Uterus (tissue), 4 donors: ENCODE measurements at places on chromosomes 6 and 20. TPM values are rescaled to one million over a fixed set of nuclear protein-coding genes. Genes with fewer than 3 reads are reported as not detected.

DNA sequence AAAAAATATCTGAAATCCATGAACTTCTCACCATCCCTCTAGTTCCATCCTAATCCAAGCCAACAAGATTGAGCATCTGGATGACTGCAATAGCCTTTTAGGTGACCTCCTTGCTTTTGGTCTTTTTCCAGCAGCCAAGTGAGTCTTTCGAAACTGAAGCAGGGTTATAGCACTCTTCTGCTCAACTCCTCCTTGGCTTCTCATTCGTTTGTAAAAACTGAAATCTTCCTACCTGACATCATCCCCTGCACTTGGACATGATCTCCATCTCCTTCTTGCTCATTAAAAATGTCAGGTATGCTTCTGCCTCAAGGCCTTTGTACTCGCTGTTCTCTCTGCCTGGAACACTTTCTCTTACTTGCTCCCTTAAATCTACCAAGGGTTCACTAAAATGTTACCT is 46.0 kb downstream of the STX7 start:
- H3K4me1 ChIP-seq: no peaks in the 10 kb centered on the region
- no peak overlapping the region for H3K27ac ChIP-seq
- no peak overlapping the region for H3K4me3 ChIP-seq
- H3K36me3 ChIP-seq: no peaks in the 10 kb centered on the region
- no peaks in the 10 kb centered on the region for H3K27me3 ChIP-seq
- peak; percentile 45 for DNase-seq

DNA sequence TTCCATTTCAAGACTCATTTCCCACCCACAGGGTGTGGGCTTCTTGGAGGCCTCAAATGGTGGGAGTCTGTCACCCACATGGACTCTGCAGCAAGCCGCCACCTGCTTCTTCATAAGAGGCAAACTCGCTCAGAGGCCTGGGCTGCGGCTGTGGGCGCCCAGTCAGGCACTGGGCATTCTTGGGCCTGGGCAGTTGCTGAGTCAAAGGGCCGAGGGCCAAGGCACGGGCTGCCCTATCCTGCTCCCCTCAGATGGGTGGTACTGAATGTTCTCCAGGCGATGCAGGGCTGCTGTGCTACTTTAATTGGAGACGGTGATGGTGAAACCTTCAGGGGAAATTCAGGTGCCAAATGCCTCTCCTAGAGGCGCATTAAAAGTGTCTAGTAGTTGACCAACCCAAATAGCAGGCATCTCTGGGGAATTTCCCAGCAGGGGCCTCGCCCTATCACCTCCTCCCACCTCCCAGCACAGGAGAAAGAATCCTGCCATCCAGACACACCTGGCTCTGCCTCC is 57.9 kb downstream of the MAFB start:
- DNase-seq: no peak
- H3K27ac ChIP-seq: no peak overlapping the region
- H3K36me3 ChIP-seq: no peaks in the 10 kb centered on the region
- no peaks in the 10 kb centered on the region for H3K4me1 ChIP-seq
- no peaks in the 10 kb centered on the region for H3K27me3 ChIP-seq

DNA sequence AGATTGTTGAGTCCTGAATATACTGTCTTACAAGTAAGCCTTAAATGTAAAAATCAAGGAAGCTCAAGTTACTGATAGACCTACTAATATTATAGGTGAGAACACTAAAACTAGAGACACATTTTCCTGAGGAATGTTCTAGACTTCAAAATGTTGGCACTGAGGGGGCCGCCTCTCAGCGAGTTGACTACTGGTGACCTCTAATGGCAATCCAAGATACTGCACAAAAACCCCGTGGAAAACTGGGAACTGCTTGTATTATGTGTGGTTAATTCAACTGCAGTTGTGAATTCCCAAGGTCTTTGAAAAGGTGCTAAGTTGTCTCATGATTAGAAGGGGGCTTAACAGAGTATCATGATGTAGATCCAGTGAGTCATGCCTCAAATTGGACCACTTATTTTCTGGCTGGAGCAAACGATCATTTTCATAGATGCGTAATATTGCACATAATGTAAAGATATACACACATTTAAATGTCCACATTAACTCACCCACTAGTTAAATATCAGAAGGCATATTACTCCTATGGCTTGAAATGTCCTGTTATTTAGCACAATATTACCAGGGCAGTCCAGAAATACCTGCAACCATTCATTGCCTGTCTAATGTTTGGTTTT is 336.2 kb downstream of the FOXA2 start:
- H3K4me3 ChIP-seq: no peak overlapping the region
- no peaks in the 10 kb centered on the region for H3K27me3 ChIP-seq
- no peak for DNase-seq
- no peak overlapping the region for H3K27ac ChIP-seq

SIGLEC1 gene
- total RNA-seq: 1.0 TPM
